ENCODE measurements at places on chromosomes 16 and 17.

GRCh38 chr17:63096426-63096825 lies 130.4 kb downstream of the TANC2 start:
- DNase-seq, result no peak

DNA sequence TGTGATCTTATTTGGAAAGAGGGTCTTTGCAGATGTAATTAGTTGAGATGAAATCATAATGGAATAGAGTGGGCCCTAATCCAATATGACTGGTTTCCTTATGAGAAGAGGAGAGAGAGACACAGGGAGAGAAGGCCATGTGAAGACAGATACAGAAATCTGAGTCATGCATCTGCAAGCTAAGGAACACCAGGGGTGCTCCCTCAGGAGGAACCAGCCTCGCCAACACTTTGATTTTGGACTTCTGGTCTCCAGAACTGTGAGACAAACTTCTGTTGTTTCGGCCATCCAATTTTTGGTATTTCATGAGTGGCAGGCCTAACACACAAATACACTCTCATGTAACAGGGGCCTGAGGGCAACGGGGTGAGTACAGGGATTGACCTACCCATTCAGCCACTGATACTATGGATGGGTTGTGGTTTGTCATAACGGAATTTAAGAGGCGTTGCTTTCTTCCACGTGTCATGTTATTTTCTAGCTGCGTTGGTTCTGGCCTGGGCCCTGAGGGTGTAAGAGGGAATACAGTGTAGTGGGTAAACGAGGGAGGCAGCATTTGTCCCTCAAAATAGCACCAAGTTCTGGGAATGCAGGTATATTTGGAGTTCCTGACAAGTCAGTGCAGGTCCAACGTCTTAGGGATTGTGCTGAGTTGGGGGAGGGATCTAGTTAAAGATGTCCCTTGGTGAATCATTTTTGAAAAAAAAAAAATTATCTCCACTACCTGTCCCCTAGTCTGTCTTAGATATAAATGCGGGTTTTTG lies 17.7 kb downstream of the PLCG2 start:
- peak; percentile 31 for DNase-seq

GRCh38 chr17:73203788-73204479 lies 11.1 kb downstream of the COG1 start:
- no peak for DNase-seq

DNA sequence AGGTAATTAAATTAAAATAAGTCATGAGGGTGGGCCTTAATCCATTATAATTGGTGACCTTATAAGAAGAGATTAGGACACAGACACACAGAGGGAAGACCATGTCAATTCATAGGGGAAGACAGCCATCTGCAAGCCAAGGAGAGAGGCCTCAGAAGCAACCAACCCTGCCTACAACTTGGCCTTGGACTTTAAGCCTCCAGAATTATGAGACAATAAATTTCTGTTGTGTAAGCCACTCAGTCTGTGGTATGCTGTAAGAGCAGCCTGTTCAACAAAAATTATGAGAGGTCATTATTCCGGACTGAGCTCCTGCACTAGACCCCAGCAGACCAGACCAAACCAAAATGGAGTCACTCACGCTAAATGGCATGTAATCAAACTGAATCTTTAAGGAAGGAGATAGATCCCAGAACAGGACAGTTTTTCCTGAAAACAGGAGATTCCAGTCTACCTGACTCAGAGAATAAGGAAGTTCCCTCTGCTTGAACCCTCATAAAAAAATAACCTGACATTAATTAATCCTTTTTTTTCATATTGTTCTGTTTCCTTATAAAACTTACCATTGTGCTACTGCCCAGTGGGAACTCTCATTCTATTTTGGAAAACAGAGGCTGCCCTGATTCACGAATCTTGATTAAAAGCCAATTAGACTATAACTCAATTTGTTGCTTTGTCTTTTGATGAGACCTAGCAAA lies 74.3 kb downstream of the DNAH3 start:
- DNase-seq, result no peak

GRCh38 chr16:49348408-49349176 lies 25.0 kb upstream of the C16orf78 start:
- no peak for DNase-seq

GRCh38 chr17:20967776-20968175 lies 75.0 kb downstream of the USP22 start:
- DNase-seq, result no peak

DNA sequence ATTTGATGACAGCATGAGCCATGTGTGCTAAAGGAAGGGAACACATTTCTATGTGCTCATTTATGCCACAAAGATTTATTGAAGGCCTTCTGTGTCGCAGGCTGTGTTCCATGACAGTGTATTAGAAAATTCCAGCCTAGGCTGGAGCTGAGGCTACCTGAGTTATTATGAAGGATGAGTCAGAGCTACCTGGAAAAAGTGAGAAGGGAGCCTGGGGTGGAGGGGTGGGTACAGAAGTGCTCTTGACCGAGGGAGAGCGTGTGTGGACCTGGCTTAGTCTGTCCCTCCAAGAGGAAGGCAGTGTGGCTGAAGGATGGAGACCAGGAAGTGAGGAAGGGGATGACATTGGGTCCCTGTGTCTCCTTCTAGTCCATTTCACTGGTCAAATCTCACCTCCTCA lies 98.3 kb downstream of the N4BP1 start:
- DNase-seq, result peak; percentile 69

DNA sequence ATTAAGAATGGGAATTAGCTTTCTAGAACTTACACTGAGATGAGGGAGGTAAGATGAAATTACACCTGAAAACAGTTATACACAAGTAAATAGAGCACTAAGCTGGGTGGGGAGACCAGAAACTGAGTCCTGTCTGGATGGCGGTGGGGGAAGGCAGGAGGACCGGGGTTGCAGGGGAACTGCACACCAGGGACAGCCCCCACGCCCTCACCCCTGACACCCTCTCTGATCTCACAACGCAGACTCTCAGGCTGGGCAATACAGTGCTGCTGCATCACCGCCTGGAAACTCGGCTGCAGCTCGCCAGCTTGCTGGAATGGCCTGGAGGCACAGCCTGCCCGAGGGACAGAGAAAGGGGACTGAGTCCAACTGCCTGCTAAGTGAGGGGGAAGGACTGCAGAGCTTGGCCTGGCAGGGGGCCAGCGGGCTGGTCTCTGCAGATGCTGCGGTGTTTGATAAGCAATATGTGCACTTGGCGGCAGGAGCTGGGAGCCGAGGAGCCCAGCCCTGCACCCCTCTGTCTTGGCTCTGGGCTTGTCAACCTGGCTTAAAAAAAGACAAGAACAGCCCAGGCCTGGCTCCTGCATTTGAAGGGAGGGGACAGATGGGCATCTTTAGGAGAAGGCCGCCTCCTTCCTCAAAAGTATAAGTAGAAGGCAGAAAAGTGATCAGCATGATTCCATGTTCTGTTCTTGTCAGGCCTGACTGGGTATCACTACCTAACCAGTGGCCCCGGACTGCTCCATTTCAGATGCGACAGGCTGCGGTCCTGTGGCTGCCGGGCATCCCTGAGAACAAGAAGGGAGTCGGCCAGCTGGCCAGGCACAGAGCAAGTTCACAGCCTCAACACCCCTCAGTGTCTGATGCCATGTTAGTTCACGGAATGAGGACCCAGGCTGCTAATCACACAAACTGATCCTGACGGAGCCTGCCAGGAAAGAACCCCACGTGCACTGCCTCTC lies 30.2 kb downstream of the SPHK1 start:
- DNase-seq, result no peak

DNA sequence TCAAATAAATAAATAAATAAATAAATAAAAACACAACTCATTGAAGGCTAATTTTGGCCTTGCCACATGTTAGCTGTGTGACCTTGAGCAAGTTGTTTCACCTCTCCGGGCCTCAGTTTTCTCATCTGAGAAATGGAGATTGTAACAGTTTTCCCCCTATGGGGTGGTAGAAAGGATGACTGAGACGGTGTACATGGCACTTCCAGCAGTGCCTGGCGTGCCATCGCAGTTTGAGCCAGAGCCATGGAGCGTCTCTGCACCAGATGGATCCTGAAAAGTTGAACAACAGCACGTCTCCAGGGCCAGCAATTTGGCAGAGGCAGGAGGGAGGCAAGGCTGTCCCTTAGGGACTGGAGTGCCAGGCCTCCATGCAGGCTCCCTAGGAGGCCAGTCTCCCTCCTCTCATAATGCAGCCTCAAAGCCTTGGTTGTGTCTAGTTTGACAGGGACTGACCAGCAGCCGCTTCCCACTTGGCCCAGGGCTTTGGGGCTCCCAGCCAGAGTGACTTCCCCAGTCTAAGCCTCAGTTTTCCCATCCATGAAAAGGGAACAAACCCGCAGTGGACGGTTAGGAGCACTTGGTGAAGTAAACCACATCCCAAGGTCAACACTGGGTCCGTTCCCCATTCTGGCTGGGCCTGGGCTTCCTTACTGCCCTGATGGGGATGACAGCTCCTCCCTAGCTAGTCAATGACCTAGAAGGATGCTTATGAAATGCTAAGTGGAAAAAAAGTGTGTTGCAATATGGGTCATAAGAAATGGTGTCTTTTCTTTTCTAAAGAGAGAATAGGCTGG lies 19.3 kb downstream of the SOCS1 start:
- DNase-seq, result no peak

GRCh38 chr16:83967838-83968305 lies at the start of gene NECAB2:
NECAB2 (plus strand) TSS chr16:83968244; CDS start chr16:83968649, 405 bp downstream.
- peak; percentile 56 for DNase-seq

- no peak for DNase-seq
Observed at GRCh38 chr17:45393411-45393810, 39.3 kb downstream of the ARHGAP27 start.

- no peak for DNase-seq
Observed at GRCh38 chr16:54062361-54063278, 224.0 kb downstream of the IRX3 start.

- DNase-seq, result no peak
Observed at GRCh38 chr16:82081264-82081663, 46.2 kb downstream of the HSD17B2 start.

DNA sequence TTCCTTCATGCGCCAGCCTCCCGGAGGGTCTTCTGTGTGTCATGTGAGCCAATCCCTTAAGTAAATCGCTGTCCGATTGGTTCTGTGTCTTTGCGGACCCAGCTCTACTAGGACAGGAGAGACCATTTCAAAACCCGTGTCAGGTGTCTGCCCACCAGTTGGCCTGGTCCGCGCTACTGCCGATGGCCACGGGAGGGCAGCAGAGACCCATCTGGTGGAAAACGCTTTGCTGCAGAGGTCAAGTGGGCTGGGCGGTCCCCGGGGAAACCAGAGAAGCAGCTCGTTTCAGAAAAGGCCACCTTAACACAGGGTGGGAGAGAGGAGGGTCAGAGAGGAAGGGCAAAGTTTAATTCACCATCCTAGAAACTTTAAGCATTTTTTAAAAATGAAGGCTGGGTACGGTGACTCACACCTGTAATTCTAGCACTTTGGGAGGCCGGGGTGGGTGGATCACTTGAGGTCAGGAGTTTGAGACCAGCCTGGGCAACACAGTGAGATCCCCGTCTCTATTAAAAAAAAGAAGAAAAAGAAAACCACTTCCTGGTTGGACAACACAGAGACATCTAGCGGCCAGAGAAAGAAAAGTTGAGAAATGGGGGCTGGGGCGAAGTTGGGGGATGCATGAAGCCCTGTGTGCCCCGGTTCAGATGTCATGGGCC lies 2.8 kb upstream of the CIBAR2 start:
- DNase-seq, result peak; percentile 88

DNA sequence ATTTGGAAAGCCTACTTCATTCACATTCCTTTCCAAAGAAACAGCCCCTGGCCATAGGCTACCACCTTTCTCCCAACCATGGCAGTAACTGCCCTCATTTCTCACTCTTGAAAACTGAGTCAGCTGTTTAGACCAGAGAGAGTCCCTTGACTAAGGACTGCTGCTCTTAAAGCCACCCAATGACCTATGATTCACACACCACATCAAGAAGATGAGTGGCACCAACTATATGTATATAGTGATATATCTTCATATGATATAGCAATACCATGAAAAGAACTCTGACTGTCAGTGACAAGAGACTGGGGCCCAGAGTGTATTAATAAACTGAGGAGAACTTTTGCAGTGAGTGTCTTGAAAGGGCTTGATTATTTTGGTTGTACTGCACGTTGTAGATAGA lies 404.5 kb upstream of the ASIC2 start:
- DNase-seq, result no peak

- no peak for DNase-seq
Observed at GRCh38 chr16:85687651-85688471, 893 bp downstream of the GINS2 start.

DNA sequence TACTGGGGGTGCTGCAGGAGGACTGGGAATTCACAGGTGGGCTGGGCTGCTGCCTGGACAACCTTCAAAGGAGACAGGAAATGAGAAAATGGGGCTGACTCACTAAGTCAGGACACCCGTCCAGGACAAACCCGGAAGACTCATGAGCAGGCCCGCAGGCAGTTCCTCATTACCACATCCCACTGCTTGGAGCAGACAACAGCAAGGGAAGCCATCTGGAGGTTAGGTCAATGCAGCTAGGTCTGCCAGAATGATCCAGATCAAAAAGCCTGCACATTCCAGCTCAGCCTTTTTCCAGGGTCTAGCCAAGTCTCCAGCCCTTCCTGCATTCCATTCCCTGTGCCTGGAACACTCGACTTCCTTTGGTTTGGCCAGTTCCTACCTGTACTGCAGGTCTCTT lies 536.5 kb upstream of the CDH11 start:
- DNase-seq, result peak; percentile 94

DNA sequence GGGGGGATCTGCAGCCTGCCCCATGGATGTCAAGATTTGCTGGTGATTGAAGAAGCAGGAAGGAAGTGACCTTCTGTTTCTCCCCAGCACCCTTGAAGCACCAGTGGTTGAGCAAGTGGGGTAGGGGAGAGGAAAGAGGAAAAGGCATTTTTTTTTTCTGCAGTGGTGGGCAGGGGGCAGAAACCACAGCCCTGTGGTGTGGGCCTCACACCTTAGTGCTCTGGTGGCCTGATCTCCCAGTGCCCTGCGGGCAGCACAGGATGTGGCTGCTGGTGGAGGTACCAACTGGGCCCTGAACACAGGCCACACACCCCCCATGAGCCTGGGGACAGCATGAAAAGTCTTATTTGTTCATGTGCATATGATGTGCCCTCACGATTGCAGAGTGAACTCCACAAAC lies 7.1 kb downstream of the ITGAD start:
- DNase-seq, result no peak

Data from RWPE1 (cell line).